Activated naive CD8-positive, alpha-beta T cell treated with anti-CD3 and anti-CD28 coated beads, Interleukin-2, amount 10 ng/mL, durations not matched to agents 7 days and 5 days (primary cell): ENCODE measurements at places on chromosomes 3 and 15. TPM values are rescaled to one million over a fixed set of nuclear protein-coding genes. Genes with fewer than 3 reads are reported as not detected.

GRCh38 chr3:193014902-193015301 lies 97.2 kb upstream of the MB21D2 start:
- H3K27me3 ChIP-seq, result peaks cover 4% of the 10 kb centered on the region
- DNase-seq, result no peak
- H3K4me1 ChIP-seq, result peaks cover 3% of the 10 kb centered on the region
- no peaks in the 10 kb centered on the region for H3K36me3 ChIP-seq
- H3K27ac ChIP-seq, result no peak overlapping the region

Gene CCDC33
- 0.17 TPM for total RNA-seq

Gene RFX7
- 42.5 TPM for total RNA-seq

GRCh38 chr3:64490180-64490724 lies 197.5 kb downstream of the ADAMTS9 start:
- H3K27me3 ChIP-seq, result peaks cover 48% of the 10 kb centered on the region
- no peak overlapping the region for H3K4me3 ChIP-seq
- H3K4me1 ChIP-seq, result peaks cover 3% of the 10 kb centered on the region
- H3K27ac ChIP-seq, result no peak overlapping the region
- no peaks in the 10 kb centered on the region for H3K36me3 ChIP-seq

DNA sequence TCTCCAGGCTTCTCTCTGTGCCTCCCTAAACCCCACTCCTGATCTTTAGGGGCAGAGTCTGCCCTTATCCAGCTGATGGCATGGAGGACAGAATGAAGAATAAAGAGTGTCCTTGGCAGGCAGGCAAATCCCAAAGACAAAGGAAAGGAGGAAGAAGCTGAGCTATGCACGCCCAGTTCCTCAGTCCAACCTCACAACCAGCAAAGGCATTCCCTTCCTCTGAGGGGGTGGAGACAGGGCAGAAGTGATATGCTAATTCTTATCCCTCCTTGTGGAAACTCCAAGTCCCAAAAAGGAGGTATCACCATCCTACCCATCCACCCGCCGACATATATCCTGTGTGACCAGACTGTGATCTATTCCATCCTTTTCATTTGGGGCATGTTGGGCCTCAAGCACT lies 10.5 kb upstream of the CCDC54 start:
- no peak overlapping the region for H3K27ac ChIP-seq
- no peak overlapping the region for H3K4me3 ChIP-seq
- DNase-seq, result no peak
- H3K36me3 ChIP-seq, result no peaks in the 10 kb centered on the region
- H3K27me3 ChIP-seq, result peaks cover 9% of the 10 kb centered on the region
- no peaks in the 10 kb centered on the region for H3K4me1 ChIP-seq

DNA sequence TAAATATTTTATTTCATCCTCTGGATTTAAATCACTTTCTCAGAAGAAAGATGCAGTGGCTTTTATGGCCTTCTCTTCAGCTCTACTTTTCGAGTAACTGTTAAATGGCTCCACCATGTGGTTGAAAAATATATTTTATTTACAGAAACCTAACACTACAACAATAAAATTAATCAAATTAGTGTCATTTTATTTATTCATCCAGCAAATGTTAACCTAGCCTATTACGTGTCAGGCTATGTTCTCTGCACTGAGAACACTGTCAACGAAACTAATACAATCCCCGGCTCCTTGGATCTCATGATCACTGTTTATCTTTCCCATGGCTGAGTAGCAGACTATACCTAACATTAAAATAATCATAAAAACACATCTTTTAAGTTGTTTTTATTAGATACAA lies 148.0 kb upstream of the OSTN start:
- DNase-seq, result no peak
- H3K27me3 ChIP-seq, result peaks cover 2% of the 10 kb centered on the region
- no peak overlapping the region for H3K4me3 ChIP-seq
- no peaks in the 10 kb centered on the region for H3K4me1 ChIP-seq
- no peak overlapping the region for H3K27ac ChIP-seq

Gene FGF7
- not detected for total RNA-seq

GRCh38 chr3:43346978-43347749 lies 60.8 kb downstream of the SNRK start:
- H3K27ac ChIP-seq, result peak overlapping the region; percentile 97
- peaks cover 65% of the 10 kb centered on the region for H3K4me1 ChIP-seq
- H3K36me3 ChIP-seq, result peaks cover 77% of the 10 kb centered on the region
- H3K27me3 ChIP-seq, result no peaks in the 10 kb centered on the region
- DNase-seq, result peak; percentile 64

GRCh38 chr15:35648941-35649340 lies 103.0 kb upstream of the DPH6 start:
- H3K27me3 ChIP-seq, result peaks cover 3% of the 10 kb centered on the region
- H3K4me1 ChIP-seq, result no peaks in the 10 kb centered on the region
- no peak for DNase-seq
- peaks cover 2% of the 10 kb centered on the region for H3K36me3 ChIP-seq
- no peak overlapping the region for H3K27ac ChIP-seq
- no peak overlapping the region for H3K4me3 ChIP-seq

DNA sequence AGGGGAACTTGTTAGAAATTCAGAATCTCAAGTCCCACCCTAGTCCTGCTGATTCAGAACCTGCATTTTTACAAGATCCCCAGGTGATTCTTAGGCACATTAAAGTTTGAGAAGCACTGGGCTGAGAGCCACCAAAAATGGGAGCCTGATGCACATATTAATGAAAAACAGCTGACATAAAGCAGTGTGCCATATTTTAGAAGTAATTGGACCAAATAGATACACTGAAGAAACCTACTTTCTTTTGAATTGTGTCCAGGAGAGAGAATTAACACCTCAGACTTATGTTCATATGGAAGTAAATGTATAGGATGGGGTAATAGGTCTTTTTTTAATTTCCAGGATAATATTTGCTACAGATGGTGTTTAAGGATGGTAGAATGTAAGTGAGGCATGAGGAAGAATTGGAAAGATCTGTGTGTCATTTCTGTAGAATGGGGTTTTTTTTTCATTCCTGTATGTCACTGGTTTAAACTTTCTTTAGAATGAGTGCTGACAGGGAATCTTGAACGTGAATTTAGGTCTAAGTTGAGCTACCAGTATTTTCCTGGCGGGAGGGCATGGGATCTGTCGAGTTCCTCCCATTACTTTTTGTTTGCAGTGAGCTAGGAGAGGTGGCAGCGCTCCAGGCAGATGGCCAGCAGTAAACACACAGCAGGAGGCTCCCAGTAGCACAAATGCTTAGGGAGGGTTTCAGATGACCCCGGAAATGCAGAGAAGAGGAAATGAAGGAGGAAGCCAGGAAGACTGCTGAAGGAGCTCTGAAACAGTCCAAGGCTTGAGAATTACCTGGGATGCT lies 185.6 kb downstream of the PLCL2 start:
- H3K27me3 ChIP-seq, result no peaks in the 10 kb centered on the region
- H3K4me3 ChIP-seq, result no peak overlapping the region
- H3K36me3 ChIP-seq, result peaks cover 61% of the 10 kb centered on the region

Gene SLC9C1
- not detected for total RNA-seq

GRCh38 chr3:47413751-47414150 lies 32.9 kb downstream of the PTPN23 start:
- H3K4me1 ChIP-seq, result peaks cover 5% of the 10 kb centered on the region
- no peak for DNase-seq
- no peak overlapping the region for H3K27ac ChIP-seq
- no peaks in the 10 kb centered on the region for H3K27me3 ChIP-seq
- H3K4me3 ChIP-seq, result no peak overlapping the region

Gene GNAT1
- total RNA-seq, result not detected
